ENCODE measurements at places on chromosomes 16 and 17.

GRCh38 chr17:7063518-7064094, 16.4 kb downstream of the CLEC10A start:
- DNase-seq = peak; percentile 31

DNA sequence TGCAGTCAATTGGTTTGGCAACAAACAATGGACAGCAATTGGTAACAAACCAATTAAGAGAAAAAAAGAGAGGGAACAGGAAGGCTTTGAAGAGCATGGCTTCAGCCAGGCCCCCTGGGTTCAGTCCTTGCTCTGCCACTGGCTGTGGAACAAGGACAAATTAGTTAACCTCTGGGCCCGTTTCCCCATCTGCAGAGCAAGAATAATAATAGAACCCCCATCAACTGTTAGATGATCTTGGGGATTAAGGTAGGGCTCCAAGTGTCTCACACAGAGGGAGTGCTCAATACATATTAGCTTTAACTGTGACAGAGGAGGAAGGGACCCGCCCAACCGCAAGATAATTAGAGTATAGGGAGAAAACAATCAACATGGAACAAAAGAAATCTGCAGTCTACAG, 55.2 kb downstream of the PECAM1 start:
- DNase-seq = no peak

DNA sequence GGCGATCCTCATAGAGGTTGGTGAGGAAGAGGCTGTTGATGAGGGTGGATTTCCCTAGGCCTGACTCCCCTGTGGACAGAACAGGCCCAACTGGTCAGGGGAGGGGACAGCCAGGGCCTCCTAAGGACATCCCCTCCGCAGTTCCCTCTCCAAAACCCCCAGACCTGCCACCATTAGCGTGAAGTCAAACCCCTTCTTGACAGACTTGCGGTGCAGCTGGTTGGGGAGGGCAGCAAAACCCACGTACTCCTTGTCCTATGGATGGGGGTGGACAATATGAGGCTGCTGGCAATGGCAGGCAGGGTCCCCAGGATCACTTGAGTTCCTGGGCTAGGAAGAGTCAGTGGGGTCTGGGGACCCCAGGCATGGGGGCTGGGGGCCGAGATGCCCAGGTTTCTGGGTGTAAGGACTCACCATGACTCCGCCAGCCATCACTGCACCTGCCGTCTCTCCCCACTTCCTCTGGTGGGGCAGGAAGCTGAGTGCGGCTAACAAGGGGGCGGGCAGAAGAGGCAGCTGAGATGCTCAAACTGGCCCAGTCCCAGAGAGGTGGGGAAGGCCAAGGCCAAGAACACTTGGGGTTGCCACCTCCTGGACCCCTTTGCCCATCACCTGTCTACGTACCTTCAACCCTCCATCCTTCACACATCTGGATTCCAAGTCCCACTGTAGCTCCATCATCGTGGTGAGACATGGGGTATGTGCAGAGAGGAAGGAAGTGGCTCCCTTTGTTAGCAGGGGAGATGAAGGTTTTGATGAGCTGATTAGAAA, at the start of gene SEPTIN1:
Gene SEPTIN1 (minus strand): TSS at position 451 of the 771 bp plus-strand sequence. CDS start 19 bp downstream, at position 432.
- no peak for DNase-seq

DNA sequence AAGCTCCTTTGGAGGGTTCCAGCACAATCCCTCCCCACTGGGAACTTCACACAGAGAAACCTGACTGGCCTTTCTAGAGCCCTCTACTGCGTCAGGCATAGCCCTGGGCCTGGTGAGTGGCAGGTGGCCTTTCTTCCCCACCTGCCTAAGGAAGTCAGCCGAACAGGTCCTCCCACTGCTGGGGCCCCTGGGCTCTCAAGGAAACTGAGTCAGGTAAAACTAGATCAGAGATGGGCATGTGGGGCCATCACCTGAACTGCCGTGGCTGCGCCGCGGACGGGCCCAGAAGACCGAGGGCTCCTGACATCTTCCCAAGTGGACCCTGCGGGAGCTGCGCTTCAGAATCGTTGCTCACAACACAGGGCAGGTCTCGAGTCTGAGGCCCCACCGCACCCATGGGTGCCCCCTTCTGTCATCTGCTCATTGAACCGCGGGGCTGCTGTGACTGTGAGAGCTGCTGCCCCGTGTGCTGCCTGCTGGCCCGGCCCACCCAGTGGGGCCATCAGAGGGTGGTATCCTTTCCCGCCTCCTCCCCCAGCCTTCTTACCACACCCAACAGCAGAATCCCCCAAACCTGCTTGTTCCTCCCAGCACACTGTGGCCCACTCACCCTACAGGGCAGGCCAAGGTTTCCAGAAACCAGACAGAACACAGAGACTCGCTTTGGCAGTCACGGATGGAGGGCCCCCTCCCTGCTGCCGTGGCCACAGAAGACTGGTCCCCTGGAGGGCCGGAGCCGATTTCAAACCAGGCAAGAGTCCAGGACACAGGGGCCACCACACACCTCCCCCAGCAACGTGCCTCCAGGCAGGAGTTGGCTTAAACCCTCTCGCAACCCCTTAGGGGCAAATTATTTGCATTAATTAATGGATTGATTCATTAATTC, 81.1 kb downstream of the TBC1D16 start:
- no peak for DNase-seq

- DNase-seq = no peak
Observed at GRCh38 chr16:80327740-80328139, 213.1 kb upstream of the DYNLRB2 start.

- no peak for DNase-seq
Observed at GRCh38 chr16:4925791-4926190, 11.2 kb downstream of the PPL start.

DNA sequence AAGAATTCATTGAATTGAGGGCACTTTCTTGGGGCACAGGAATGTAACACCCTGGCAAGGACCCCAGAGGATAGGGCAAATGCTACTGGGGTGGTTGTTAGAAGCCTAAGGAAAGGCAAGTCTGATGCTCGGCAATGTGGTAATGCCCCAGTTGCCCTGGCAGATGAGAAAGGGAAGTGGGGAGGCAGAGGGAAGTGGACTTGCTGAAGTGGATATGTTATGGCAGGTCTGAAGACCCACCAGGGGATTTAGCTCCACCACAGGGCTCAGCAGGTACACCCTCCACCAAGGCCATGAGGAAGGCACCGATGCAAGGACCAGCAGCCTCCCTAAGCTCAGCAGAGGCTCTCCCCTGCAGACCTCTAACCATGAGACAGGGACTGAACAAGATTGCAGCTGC, 184.8 kb downstream of the IRX5 start:
- DNase-seq = no peak

DNA sequence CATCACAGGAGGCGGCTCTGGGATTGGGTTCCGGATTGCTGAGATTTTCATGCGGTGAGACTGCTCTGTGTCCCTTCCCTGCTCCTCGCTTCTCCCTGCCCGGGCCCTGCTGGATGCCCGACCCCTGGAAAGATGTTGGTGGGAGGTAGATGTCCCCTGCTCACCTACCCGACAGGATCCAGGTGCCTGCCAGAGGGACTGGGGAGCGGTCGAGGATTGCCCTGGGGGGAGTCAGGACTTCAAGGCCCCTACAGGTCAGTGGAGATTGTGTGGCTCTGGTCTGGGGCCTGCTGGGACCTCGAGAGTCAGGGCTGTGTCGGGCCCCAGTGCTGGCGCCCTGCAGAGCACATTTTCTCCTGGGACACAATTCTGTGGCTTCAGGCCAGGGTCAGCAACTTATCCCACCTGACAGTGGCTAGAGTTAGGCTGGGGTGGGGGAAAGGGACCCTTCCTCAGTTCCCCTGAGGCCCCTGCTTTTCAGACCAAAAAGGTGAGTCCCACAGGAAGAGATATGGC, 3.3 kb downstream of the DECR2 start:
- no peak for DNase-seq

GRCh38 chr17:65913326-65913850, 278.5 kb downstream of the CEP112 start:
- no peak for DNase-seq

GRCh38 chr16:58459344-58460218, 40.4 kb upstream of the NDRG4 start:
- DNase-seq = peak; percentile 67

GRCh38 chr17:81114351-81115093, 50.8 kb upstream of the PVALEF start:
- DNase-seq = no peak

DNA sequence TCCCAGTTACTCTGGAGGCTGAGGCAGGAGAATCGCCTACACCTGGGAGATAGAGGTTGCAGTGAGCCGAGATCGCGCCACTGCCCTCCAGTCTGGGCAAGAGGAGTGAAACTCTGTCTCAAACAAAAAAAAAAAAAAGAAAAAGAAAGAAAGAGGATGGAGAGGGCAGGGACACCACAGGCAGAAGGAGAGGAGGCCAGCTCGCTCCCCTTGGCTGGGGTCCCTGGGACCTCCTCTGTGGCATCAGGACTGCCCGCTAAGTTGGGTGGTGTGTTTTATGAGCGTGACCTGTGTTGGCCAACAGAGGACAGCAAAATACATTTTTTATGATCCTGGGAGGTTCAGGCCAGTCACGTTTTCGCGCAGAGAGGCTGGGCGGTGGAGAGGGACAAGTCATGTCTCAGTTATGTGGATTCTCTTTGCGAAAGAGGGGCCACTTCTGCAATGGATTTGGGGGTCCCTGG, 229.6 kb downstream of the MRTFB start:
- peak; percentile 89 for DNase-seq

DNA sequence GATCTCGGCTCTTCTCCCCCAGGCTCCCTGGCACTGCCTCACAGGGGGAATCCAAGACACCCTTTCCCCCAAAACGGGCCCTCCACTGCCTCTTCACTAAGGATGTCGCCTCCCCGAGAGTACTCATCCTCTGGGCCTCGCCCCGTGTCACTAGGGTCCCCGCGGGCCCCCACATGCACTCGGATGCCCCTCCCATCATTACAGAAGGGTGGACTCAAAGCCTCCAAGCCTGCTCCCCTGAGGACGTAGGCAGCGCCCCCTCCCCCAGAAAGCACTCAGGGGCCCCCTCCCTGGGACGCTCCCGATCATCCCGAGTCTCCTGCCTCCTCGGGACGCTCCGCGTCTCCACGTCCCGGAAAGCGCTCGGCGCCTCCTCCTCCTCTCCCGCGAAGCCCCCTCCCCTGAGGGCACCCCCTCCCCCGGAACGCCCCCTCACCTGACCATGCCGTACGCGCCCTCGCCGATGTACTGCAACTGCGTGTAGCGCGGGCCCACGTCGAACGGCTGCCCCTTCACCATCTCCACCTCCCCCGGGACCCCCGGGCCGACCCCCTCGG, 338 bp downstream of the MAPK3 start:
- DNase-seq = no peak

DNA sequence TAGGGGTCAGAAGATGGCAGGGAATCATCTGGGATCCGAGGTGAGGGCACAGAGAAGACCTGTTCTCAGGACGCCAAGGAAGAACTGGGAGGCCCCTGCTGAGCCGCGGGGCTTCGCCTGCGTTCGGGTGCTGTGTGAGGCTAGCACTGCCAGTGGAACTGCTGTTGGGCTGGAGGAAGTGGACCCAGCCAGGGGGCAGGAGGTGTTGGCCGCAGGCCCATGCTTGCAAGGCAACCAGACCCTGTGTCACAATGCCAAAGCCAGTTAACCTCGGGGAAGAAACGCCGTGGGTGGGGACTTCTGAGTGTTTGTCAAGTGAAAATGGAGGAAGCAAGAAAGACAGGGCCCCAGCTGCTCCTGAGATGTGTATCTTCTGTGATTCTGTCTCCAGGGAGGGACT, 185.5 kb downstream of the LGALS9B start:
- DNase-seq = no peak

GRCh38 chr17:338442-339192, 14.0 kb downstream of the RPH3AL start:
- no peak for DNase-seq

DNA sequence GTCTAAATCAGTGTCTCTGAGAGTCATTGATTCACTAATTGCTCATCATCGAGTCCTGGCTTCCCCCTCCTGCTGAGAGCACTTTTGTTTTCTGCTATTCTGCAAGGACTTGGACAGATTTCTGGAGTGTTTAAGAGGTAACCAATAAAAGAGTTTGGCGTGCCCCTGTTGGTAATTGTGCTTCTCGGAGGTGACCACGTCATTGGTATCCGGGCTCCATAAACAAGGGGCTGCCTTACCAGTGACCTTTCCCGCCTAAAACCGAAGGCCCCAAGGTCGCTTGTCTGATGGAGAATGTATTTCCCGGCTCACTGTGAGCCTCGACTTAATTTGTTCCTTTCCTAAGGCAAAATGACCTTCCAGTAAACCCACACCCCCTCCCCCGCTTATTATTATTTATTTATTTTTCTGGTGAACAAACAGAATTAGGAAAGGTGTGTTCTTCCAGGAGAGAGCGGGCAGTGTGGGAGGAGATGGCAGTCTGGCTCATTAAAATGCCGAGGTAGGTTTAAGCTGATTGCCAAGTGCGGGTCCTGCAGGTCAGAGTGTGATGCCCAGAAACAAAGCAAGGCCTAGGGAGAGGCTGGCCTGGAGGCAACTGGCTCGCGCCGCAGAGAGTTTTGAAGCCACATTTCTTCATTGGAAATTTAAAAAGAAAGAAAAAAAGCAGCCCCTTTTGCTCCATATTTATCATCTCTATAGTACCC, 30.2 kb downstream of the MSI2 start:
- peak; percentile 44 for DNase-seq

DNA sequence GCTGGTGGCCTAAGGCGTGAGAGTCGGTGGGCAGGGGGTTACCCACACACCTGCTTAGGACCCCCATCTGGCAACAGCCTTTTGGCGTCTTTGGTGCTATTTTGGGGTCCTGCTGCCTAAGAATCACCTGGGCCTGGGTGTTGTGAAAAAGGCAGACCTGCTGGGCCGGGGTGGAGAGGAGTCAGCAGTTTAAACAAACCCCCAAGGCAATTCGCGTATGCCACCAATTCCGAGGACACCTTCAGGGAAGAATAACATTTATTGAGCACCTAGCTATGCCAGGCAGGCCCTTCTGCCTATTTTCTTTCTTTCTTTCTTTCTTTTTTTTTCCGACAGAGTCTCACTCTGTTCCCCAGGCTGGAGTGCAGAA, 53.9 kb upstream of the TOB1 start:
- no peak for DNase-seq

- no peak for DNase-seq
Observed at GRCh38 chr16:19245326-19245925, 40.1 kb upstream of the CLEC19A start.

DNA sequence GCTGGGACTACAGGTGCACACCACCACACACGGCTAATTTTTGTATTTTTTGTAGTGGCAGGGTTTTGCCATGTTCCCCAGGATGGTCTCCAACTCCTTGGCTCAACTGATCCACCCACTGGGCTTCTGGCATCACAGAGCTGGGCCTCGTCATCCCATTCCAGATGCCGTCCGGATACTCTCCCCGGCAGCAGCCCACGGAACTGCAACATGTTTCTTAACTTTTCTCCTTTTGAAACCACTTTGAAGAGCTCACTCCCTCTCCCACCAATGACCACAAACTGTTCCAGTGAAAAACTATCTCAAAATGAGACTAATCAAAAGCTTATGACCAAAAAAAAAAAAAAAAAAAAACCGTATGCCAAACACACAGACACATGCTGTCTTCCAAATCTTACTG, 17.6 kb downstream of the PEMT start:
- DNase-seq = no peak
